Stimulated activated CD4-positive, alpha-beta T cell treated with anti-CD3 and anti-CD28 coated beads, Interleukin-4, amount 100 ng/mL, for 4 hours (primary cell): ENCODE measurements at places on chromosomes 5 and 9.

DNA sequence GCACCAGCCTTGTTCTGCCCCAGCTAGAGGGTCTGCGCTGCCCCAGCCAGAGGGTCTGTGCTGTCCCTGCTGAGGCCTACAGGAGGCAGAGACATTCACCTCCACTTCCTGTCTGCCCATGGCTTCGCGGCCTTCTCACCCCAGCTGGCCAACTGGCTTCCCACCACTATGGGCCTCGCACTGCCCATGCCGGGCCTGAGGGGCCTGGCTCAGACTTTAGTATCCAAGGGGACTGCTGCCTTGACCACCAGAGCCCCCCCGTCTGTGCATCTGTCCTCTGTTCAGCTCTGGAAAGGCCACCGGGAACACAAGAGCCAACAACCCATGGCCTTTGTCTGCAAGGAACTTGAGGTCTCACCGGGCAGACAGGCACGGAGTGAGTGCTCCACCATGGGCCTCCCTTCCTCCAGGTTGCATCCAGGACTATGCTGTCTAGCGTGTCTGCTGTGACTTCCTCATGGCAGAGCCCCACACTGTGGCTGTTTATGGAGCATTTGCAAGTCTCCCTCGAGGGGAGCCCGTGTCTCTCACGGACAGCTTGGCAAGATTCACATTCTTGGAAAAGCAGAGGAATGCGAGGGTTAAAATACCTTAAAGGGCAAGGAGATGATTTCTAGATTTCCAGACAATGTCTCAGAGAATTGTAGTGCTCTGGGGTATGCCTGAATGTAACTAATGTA, 1.7 kb downstream of the DCANP1 start:
- no peak for DNase-seq

DNA sequence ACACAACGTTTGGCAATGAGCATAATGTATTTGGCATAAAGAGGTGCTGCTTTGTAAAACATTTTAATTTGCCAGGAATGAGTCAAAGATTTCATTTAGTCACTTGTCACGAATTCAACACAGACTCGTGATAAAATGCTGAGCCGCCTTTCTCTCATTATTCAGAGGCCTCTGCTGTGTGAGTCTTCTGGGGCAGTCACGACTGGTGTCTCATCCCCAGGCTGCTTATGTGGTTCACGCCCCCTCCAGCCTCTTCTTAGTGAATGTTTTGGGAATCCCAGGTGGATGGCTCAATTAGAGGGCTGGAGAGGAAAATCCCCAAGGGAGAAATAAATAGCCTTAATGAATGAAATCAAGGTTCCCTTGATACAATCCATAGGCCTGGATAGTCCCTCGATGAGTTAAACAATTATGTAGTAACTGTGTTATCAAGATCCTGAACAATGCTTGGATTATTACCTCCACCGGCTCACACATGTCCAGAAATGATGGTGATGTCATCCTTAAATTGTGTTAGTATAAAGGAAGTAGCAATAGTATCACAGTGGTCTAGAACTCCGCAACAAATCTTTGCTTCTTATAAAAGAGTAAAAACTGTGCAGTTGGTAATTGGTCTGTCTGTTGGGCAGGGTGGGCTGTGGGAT, 192.1 kb upstream of the ADAMTS16 start:
- DNase-seq: no peak

- no peak for DNase-seq
Measured at GRCh38 chr9:3793971-3794383, 268.2 kb upstream of the RFX3 start.

- no peak for DNase-seq
Measured at GRCh38 chr5:104659497-104659896, 1096.9 kb upstream of the NUDT12 start.

- no peak for DNase-seq
Measured at GRCh38 chr5:1222147-1222546, 3.0 kb upstream of the SLC6A18 start.

DNA sequence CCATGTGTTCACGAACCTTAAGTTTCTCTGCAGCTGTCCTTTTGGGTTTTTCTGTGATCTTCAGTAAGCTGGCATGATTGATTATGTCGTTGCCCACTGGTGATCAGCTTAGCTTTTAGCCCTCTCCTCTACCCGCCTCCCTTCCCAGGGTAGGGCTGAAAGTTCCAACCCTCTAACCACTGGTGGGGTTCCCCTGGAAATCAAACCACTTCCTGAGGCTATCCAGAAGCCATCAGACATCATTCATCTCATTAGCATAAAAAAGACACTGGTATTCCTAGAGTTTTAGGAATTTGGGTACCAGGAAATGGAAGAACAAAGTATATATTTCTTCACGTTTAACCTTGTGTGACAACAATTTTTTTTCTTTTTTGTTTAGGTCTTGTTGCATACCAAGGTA, 29.8 kb downstream of the SPIN1 start:
- DNase-seq: no peak

DNA sequence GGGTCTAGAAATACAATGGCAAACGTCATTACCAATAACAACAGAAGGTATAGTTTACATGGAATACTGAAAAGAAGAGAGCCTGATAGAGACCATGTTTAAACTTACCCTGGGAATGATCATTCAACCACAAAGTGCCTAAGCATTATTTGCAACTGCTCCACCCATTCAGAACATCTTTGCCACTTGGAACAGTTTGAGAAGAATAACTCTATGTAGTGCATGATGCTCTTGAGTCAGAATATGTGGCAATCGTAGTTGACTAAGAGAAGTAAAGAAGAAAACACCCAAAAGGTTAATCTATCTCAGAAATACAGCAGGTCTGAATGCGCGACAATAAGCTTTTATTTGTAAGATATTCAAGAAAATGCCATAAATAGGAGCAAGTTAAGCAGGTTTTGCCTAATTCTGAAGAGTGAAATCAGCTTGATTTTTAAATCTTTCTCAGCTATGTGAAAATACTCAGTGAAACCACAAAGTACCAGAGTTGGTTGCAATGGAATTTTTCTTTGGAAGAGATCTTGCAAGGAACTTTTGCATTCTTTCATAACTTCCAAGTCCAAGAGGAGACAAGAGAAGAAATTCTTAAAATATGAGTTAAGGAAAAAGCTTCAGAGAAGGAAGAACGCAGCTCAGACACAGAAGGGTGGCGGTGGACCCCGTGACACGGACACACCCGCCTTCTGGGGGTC, 64.3 kb downstream of the HABP4 start:
- DNase-seq: no peak

DNA sequence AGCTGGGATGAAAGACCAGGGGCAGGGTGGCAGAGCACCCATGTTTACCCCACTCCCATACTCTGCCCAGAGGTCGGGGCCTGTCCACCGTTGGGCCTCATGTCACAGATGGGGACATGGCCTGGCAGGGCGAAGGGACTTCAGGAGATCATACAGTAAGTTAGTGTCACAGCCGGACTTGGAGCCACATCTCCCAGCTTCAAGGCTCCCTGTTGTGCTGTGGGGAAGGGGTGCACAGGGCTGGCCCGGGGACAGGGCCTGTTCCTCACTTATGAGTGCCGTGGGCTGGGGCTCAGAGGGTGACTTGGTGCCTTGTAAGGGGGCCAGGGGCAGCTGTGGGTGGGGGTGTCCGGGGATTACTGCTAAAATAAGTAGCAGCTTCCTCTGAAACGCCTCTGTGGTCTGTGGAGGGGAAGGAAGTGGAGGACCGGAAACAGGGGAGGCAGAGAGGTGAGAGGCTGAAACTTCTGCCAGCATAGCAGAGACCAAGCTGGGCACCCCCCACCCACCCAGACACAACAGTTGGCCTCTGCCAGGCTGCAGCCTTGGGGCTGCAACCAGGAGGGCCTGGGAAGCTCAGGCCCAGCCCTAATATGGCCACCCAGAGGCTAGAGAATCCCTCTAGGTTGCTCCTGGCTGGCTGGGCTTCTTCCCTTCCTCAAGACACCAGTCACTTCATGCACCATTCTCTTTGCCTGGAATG, 41.1 kb upstream of the NEK6 start:
- peak; percentile 53 for DNase-seq

DNA sequence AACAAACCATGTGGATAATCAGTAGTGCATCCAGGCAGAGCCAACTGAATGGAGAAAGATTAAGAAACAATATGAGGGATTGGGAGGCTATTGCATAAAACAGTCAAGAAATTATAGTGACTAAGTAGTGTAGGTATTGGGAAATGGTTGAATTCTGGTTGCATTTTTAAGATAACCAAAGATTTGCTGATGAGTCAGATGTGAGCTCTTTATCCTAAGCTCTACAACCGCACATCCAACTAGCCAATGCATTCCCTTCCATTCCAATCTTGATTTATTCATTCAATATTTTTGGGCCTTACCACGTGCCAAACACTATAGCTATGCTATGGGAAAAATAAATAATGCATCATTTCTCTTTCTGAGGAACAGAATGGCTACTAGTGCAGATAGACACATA, 524.5 kb upstream of the RGMB start:
- no peak for DNase-seq

- no peak for DNase-seq
Measured at GRCh38 chr9:137757139-137757538, 120.4 kb upstream of the CACNA1B start.
